ENCODE measurements at places on chromosomes 2 and 18.
A peak's percentile ranks its signal among the peaks of the same experiment; 100 is the strongest.

- no peak for DNase-seq
These were observed 75.6 kb downstream of the ICOS start for GRCh38 chr2:204012072-204012653.

DNA sequence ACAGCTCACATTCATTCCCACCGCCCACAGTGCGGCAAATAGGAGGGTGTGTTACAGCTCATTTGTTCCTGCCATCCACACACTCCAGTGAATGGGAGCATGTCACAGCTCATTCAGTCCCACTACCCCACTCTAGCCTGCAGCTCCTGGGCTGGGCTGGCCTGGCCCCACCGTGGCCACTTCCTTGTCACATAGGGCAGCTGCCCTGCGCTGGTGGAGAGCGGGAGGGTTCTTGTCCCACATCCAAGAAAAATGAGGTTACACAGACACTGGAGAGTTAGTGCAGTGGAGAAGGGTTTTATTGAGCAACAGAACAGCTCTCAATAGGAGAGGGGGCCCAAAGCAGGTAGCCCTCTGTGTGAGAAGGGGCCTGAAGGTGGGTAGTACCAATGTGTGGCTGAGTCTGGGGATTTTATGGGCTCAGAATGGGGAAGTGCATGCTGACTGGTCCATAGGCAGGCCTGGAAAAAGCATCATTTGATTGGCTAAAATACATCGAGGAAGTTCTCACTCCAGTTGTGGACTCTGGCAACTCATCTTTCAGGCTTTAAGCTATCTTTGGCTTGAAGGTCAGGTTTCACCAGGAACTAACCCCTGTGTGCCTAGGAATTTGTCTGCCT, 249.7 kb downstream of the ETAA1 start:
- DNase-seq = no peak

- peak; percentile 62 for DNase-seq
These were observed 1.0 kb downstream of the PLEKHB2 start for GRCh38 chr2:131105950-131106801.

GRCh38 chr2:230949966-230950873, 25.2 kb upstream of the GPR55 start:
- DNase-seq = no peak

DNA sequence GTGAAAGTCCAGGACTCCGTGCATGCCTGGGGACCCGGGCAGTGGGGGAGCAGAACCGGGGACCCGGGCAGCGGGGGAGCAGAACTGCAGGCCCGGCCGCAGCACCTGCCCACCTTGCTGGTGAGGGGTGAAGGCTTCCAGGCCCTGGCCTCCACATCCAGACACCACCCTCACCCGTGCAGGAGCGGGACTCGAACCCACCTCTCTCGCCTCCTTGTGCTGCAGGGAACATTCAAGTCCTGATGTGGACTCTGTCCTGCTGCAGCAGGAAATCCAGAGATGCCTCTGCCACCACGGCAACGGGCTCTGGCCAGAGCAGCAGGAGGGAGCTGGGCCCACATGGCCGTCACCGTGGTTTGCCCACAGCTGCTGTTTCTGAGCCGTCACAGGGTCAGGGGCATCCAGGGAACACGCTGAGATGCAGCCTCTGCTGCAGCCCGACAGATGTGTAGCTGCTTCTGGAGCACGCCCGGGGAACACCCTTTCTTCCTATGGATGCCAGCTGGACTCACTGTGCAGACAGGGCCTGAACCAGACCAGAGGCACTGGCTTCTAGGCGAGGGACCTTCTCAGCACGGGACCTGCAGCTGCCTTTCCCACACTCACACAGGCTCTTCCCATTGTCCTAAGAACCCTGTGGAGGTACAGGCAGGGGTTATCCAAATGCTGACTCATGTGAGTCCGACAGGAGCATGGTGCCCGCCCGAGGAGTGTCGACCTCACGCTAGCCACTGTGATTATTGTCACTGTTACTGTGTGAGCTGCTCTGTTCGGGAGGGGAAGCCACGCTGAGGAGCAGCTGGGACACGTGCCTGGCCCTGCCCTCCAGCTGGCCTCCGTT, 89.2 kb upstream of the CTDP1 start:
- DNase-seq = no peak

- no peak for DNase-seq
These were observed 15.2 kb downstream of the KCNJ3 start for GRCh38 chr2:154713675-154714074.

DNA sequence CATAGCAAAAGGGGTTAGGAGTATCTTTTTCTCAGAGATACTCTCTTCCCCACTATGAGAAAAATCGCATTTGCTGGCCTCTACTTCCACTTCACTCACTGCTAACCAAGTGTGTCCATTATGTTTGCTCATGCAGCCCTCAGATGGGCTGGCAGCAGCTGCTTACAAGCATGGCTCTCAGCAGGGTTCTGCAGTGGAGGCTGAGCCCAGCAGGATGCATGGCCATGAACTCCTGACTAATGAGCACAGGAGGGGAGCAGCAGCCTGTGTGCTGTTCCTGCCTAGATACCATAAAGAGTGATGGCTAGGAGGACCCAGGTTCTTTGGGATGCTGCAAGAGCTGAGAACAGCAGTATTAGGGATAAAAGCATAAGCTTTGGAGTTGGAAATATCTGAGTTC, 316.9 kb upstream of the THSD7B start:
- no peak for DNase-seq
